Muscle of leg (tissue), 16 donors: ENCODE measurements at places on chromosomes 6 and 20.

GRCh38 chr6:30450909-30451841 is 38.1 kb upstream of the HLA-E start:
- DNase-seq, result peak; percentile 83

GRCh38 chr6:15405129-15406068 is 159.5 kb downstream of the JARID2 start:
- DNase-seq, result no peak

DNA sequence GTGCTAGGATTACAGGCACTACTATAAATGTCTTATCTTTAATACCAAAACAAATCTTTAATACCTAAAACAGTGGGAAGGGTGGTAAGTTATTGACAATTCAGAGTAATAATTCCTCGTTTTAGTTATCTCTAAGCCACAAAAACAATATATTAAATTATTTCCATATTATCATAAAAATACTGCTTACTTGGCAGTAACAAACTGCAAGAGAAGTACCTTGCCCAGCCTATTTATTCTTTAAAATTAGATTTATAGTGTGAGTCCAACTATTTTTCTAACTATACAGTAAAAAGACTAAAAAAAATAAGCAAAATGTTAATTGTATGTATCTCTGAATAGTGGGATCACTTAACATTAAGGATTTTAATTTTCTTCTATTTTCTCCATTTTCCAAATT is 123.2 kb downstream of the HACE1 start:
- DNase-seq, result no peak

DNA sequence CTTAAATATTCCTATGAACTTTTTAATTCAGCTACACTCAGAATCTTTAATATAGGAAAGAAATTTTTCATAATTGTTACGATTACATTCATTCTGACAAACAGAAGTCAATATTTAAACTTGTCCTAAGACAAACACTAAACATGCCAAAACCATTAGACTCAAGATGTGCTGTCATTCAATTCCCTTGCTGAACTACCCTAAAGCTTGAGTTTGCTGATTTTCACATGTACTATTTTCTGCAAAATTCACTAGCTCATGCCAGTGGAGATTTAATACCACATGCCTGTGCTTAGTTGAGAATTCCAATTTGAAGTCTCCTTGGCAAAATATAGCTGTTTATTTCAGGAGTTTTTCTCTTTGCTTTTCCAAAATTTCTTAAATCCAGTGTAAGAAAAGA is 448.0 kb downstream of the COL12A1 start:
- peak; percentile 22 for DNase-seq

GRCh38 chr20:31788578-31788977 is 30.6 kb upstream of the MYLK2 start:
- no peak for DNase-seq

- no peak for DNase-seq
These were observed 393.1 kb downstream of the FRK start for GRCh38 chr6:115667478-115668026.

GRCh38 chr20:297925-298775 is 780 bp downstream of the ZCCHC3 start:
- DNase-seq, result peak; percentile 86

DNA sequence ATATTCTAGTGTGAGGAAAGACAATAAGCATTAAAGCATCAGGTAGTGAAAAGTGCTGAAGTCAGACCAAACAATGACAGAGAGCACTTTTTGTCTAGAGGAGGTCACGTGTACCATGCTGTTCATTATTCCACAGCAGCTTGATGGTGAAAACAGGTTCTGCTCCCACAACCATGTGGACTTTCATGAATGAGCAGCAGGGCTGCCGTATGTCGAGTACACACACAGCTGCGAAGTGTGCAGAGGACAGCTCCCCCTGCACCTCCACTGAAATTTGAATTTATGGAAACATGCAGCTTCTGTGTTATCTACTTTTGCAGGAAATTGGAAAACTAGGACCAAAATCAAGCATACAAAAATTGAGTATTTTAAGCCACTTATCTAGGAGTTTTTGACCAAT is 85.3 kb downstream of the MAP7 start:
- no peak for DNase-seq

DNA sequence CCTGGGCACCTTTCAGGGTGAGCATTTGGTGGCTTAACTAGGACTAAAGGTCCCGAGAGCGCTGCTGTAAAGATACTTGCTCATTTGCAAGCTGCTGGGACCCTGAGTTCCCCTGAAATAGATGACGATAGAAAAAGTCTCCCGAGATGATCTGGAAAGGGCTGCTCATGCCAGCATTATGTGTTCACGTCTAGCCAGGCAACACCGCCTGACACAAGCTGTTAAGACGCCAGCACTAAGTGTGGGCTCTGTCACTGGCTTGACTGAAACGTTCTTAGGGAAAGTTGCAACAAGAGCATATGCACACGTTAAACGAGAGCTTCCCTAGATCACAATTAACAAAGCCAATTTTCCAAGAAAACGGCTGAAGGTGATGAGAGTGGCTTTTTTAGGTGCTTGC is 113.7 kb downstream of the SLC23A2 start:
- DNase-seq, result no peak

DNA sequence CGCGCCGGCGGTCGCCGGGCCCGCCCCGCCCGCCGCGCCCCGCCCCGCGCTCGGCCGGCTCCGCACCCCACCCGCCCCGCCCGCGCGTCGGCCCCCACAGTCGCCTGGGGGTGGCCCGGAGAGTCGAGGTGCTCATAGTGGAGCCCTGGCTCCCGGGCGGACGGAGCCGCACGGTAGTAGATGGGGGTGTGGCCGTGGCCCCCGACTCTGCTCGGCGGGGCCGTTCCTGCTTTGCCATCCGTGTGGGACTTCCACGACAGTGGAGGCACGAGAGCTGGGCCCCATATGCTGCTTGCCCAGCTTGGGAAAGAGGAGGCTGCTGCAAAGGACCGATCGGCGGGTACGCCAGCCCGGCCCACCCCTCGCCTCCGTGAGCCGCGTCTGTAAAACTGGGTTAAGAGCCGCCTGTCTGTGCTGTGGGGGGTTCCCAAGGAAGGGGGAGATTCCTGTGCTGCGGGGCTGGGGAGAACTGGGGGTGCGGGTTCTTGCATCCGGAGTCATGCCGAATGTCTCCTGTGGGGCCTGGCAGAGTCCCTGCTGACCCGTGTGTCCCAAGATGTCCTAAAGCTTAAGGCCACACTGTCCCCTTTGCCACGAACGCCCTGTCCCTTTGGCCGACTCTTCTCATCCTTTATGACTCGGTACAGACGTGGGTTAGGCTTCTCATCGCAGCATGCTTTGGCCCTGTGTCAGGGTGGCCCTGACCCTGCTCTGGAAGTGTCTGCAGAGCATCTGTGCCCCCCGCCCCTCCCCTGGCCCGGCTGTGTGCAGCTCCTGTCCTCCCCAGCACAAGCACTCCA is at the start of gene OPRL1:
TSS of gene OPRL1 (plus strand) at position 70 of the 800 bp plus-strand sequence. CDS start 12,639 bp downstream, outside the sequence.
- DNase-seq, result no peak

DNA sequence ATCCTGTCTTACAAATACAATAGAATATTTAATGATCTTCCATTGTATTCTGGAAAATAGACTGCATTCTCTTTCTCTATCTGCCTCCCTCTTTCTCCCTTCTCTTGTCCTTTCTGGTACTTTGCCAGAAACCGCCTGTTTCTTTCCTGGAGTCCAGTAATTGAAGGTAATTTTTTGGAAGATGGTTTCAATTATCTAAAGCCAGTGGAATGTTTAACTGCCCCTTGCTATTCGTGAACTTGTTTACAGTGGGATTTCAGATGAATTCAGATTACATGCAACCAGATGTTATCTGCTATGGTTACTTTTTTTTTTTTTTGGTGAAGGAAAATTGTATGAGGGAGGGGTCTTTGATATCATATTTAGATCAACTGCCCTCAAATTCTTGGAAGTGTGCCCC is 655.5 kb upstream of the FLRT3 start:
- DNase-seq, result peak; percentile 30

GRCh38 chr6:158366363-158366762 is 54.1 kb downstream of the TULP4 start:
- DNase-seq, result no peak

DNA sequence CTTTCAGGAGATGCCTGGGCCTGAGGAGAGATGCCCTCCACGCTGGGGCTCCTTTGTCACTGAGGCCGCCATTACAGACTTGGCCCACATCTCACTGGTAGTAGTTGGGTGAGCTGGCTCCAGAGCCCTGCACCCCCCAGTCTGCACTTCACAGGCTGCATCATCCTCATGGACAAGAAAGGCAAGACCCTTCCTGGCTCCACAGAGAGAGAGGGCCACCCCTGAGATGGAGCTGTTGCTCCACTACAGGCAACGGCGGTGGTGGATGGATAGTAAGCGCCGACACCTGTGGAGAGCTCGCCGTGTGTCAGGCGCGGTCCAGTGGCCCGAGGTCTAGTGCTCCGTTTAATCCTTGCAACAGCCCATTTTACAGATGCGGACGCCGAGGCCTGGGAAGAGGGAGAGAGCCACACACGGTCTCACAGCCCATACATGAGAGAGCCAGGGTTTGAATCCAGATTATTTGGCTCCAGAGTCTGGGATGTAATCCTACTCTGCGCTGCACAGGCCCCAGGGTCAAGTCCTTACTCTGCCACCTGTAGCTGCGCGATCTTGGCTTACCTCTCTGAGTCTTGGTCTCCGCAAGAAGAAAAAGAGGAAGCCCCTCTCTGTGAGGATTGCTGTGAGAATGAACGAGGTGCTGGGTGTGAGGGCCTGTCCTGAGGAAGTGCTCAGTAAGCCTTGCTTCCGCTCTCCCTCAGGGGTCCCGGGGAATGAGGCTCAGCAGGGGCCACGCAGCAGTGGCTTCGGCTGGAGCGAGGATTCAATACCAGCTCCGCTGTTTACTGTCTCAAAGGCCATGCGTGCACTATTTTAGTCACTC is 34.5 kb downstream of the SPDEF start:
- DNase-seq, result no peak

DNA sequence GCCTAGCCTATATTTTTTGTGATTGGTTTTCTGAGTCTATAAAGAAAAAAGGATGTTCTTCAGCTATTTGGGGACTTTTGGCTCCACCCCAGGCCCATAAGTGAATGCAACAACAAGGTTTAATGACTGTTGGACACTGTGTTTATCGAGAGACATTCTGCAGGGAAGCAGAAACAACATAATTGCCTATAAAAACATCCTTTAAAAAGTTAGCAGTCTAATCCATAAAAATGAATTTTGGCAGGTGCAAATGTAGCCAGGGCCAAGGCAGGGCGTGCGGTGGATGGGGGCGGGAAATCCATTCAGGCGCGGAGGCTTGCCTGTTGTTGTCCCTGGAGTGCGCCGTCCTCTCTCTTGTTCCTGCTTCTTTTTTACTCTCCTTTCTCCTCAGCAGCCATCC is 99.3 kb downstream of the PAX1 start:
- DNase-seq, result peak; percentile 93

- DNase-seq, result peak; percentile 60
These were observed 82.3 kb downstream of the CD164 start for GRCh38 chr6:109299776-109300564.

DNA sequence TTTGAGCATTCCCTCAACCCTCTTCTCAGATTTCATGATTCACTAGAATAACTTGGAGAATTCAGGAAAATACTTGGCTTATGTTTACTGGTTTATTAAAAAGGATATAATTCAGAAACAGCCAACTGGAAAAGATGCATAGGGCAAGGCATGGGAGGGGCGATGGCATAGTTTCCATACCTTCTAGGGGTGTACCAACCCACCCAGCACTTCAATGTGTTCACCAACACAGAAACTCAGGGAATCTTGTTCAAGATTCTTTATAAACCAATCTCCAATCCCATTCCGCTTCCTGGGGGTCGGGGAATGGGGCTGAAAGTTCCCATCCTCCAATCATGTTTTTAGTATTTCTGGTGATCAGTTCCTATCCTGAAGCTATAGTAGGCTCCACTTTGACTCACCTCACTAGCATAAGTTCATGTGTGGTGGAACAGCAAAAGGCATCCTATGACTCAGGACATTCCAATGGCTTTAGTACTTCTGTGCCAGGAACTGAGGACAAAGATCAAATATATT is 164.4 kb downstream of the SIM1 start:
- no peak for DNase-seq

- no peak for DNase-seq
These were observed 6.5 kb downstream of the PIM1 start for GRCh38 chr6:37176268-37177076.

- DNase-seq, result peak; percentile 16
These were observed at the start of gene CCM2L for GRCh38 chr20:32010101-32010500. Gene CCM2L, plus strand, starts transcription at chr20:32010438. Its CDS starts 17 bp downstream, at chr20:32010455.

GRCh38 chr6:121523628-121524027 is 88.2 kb downstream of the GJA1 start:
- DNase-seq, result no peak

GRCh38 chr6:66897576-66897975 is 1190.5 kb upstream of the EYS start:
- DNase-seq, result peak; percentile 1

GRCh38 chr6:15793288-15793687 is 130.5 kb upstream of the DTNBP1 start:
- peak; percentile 77 for DNase-seq

- peak; percentile 69 for DNase-seq
These were observed 338 bp downstream of the SRXN1 start for GRCh38 chr20:652615-653109.

DNA sequence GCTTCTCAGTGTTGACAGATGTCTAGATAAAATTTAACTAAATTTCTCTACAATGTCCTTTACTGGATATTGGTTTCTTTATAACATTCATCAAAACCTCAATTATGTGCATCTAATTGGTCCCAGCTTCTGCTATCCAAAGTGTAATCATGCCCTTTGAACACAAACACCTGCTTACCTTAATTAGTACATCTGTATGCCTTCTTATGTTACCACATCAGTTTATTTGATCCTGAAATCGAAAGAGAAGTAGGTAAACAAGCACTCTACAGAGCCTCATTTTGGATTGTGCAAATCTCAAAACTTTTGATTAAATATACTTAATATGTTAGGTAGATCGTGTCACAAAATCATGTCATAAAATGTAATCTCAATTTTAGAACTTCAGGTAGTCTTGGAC is 36.5 kb downstream of the TAB2 start:
- DNase-seq, result no peak

GRCh38 chr6:46310196-46310595 is 139.4 kb upstream of the ENPP5 start:
- DNase-seq, result no peak

- DNase-seq, result no peak
These were observed 234.7 kb upstream of the ADGRB3 start for GRCh38 chr6:68400396-68400795.

DNA sequence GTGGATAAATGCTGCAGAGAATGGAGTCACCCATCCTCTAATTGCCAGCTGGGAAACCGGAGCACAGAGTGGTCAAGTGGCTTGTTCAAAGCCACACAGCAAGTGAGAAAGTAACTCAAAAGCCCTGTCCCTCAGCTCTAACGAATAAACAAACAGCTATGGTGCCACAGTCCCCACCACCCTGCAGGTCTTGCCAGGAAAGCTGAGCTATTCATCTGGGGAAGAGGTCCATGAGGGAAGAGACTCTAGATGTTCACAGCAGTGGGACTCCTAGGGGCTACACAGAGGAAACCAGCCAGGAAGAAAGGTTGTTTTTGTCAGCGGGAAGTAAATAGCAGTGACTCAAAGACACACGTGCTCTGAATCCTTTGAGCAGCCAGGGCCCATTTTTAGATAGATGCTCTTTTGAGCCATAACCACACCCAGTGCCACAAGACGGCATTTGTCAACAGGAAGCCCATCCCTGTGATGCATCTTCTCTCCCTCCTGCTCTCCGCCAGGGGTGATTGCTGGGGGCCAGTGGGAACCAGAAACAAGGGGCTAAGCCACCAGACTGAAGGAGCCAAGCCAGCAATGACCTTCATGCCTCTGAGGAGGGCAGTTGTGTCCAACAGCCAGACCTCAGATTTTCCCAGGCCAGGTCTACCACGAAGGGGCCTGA is 32.4 kb upstream of the TCP11 start:
- DNase-seq, result no peak

GRCh38 chr6:45351667-45352066 is 23.5 kb downstream of the RUNX2 start:
- no peak for DNase-seq
